ENCODE measurements at places on chromosomes 12 and 14.

DNA sequence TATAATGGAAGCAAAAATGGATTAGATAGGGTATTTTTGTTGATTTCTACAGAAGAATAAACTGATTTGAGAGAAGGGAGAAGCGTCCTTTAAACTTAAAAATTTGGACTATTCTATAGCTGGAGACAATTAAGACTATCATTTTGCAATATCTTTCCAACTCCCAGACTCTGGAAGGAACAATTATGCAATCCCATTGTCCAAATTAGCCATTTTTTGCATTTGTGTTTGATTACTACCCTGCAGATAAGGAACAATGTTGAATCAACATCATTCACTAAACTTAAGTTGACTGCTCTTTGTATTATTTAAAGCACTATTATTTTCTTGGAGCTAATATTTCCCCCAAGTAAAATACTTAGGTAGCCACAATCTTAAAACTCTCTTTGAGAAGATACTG lies 34.8 kb upstream of the SELPLG start:
- DNase-seq = no peak

- no peak for DNase-seq
Observed at GRCh38 chr14:99670361-99671234, 13.5 kb upstream of the CYP46A1 start.

GRCh38 chr12:78568321-78569020 lies 296.1 kb upstream of the SYT1 start:
- peak; percentile 9 for DNase-seq

DNA sequence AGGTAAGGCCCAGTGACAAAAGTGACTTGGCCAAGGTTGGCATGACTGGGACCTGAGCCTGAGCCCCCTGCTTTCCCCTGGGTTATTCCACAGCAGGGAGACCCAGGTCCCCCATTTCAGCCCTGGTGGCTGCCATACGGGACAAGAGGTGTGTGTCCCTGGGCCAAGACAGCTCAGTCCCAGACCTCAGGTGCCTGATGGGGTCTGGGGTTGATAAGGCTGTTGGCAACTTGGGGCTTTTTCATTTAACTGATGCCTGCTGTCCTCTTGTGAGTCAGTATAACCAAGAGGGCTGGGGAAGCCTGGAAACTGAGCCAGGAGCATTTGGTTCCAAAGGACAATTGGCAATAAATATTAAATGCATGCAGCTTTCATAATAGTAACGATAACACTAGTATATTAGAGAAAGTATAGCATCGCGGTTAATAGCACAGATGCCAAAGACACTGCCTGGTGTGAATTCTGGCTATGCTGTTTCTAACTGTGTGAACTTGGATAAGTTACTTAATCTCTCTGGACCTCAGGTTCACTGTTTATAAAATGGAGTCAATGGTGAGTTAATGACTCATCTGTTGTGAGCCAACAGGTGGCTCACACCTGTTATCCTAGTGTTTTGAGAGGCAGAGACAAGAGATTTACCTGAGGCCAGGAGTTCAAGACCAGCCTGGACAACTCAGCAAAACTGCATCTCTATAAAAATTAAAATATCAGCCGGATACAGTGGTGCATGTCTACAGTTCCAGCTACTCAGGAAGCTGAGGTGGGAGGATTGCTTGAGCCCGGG lies 898 bp downstream of the SDSL start:
- DNase-seq = no peak
